ENCODE measurements at places on chromosomes 2 and 18. TPM values are rescaled to one million over a fixed set of nuclear protein-coding genes. Genes with fewer than 3 reads are reported as not detected.

The CCDC85A gene
- 0.11 TPM for total RNA-seq

The TDRD15 gene
- total RNA-seq: not detected

The ACKR3 gene
- total RNA-seq: 36.4 TPM

The SPDYA gene
- total RNA-seq: 0.15 TPM

The GPR35 gene
- 0.58 TPM for total RNA-seq

The MC4R gene
- not detected for total RNA-seq

The GALR1 gene
- not detected for total RNA-seq

The COL3A1 gene
- 0.25 TPM for total RNA-seq

The CTNNA2 gene
- 0.22 TPM for total RNA-seq

The PCARE gene
- total RNA-seq: not detected

The SRD5A2 gene
- 0.04 TPM for total RNA-seq

The OBSL1 gene
- total RNA-seq: 22.3 TPM

The MRO gene
- total RNA-seq: 0.36 TPM

The RNF125 gene
- 0.53 TPM for total RNA-seq
